ENCODE measurements at places on chromosomes 6 and 20.

DNA sequence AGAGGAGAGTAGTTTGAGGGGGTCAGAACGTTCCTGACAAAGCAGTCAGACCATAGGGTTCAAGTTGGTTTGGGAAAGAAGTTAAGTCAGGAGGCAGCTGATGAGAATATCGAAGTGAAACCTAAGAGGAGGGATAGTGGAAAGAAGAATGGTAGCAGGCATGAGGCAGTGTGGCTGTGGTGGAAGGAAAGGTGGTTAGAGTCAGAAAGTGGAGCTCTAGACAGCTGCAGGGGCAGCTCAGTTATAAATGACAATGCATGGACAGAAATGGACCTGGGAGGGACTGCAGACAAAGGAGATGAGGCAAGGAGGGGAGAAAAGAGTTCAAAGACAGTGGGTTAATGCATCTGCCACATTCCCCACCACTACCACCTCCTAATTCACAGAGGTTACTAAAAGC is 66.6 kb downstream of the SMLR1 start:
- DNase-seq = no peak

DNA sequence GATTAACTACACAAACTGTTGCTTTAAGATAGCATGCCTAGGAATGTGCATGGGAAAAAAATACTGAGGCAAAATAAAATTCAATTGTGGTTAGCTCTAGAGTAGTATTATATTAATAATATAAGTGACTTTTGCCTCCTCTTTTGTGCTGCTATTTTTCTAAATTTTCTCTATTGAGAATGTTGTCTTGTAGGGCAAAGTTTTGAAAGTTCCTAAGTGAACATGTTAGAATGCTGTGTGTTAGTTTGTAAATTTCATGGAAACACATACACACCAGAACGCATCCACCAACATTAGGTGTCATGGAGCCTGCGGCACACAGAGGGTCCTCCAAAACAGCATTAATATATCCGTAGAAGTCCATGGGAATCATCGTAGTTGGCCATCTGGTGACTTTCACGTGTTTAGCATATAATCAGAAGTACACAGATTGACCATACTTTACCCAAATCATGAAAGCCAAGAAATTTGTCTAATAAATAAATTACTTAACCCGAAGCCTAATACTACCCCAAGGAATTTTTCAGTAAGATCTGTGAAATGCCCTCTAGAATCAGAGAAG is 25.6 kb downstream of the ARHGAP18 start:
- no peak for DNase-seq

- no peak for DNase-seq
Measured at GRCh38 chr6:36054415-36054814, 26.8 kb downstream of the MAPK14 start.

GRCh38 chr6:127458817-127459216 is 372 bp downstream of the KIAA0408 start:
- no peak for DNase-seq
